Activated CD8-positive, alpha-beta memory T cell treated with anti-CD3 and anti-CD28 coated beads for 48 hours (primary cell): ENCODE measurements at places on chromosomes 1 and 21.

DNA sequence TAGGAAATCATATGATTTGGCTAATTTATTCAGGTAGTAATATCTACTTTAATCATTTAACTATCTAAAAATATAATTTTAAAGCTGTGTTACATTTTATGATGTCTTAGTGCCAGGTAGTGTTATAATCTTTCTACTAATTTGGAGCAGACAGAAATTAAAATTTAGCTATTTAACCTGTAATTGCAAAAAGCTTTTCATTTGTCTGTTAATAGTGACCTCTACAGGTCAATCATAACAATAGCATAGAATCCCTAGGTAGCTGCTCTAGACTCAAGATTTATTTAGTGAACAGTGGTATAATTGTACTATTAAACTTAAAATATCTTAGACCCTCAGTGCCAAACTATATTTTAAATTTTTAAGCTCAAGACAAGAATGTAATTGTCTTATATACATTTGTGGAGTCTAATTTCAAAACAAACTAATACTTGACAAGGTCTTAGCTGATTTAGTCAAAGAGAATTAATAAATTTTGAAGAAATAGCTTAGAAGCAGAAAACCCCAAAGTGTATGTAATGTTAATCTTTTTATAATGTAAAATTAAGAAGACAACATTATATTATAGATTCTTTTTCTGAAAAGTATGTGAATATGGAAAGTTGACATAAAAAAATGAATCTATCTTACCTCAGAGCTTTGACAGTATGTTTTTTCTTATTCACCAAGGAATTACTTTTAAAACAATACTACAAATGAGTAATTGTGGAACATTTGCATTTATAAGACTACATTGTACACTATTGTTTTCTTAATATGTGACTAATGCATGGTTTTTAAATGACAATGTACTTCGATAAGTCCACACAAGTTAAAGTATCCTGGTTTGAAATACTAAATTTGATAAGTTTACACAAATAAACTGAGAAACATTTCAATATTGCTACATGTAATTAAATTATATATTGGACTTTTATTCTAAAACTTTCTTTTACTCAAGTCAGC lies 64.1 kb upstream of the RNPC3 start:
- DNase-seq: no peak

- DNase-seq: no peak
These were observed 2.6 kb downstream of the IRF2BP2 start for GRCh38 chr1:234607109-234608024.

GRCh38 chr1:193458628-193459027 lies 272.2 kb upstream of the B3GALT2 start:
- DNase-seq: no peak

GRCh38 chr1:1145547-1145914 lies 28.1 kb upstream of the TTLL10 start:
- DNase-seq: no peak

DNA sequence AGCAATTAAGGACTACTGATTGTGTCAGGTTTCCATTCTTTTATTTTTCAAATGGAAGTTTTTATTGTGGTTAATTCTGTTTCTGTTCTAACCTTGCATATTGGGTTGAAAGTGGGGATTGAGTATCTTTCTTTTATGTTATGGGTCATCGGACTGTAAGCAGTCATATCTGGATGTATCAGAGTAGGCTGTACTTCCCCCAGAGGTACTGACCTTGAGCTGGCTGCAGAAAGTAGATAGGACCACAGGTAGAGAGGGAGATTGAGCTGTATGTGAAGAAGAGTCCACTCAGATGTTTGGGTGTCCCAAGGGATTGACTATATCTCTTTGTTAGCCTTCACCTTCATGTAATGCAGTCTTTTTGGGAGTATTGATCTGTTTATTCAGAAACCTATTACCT lies 20.5 kb upstream of the ALG14 start:
- no peak for DNase-seq
